ENCODE measurements at places on chromosomes 16 and 17.

GRCh38 chr17:76726776-76727718 is at the start of gene METTL23:
Gene METTL23, plus strand, starts transcription at chr17:76726839. Its CDS starts 2,872 bp downstream, at chr17:76729711.
- peak; percentile 64 for DNase-seq

DNA sequence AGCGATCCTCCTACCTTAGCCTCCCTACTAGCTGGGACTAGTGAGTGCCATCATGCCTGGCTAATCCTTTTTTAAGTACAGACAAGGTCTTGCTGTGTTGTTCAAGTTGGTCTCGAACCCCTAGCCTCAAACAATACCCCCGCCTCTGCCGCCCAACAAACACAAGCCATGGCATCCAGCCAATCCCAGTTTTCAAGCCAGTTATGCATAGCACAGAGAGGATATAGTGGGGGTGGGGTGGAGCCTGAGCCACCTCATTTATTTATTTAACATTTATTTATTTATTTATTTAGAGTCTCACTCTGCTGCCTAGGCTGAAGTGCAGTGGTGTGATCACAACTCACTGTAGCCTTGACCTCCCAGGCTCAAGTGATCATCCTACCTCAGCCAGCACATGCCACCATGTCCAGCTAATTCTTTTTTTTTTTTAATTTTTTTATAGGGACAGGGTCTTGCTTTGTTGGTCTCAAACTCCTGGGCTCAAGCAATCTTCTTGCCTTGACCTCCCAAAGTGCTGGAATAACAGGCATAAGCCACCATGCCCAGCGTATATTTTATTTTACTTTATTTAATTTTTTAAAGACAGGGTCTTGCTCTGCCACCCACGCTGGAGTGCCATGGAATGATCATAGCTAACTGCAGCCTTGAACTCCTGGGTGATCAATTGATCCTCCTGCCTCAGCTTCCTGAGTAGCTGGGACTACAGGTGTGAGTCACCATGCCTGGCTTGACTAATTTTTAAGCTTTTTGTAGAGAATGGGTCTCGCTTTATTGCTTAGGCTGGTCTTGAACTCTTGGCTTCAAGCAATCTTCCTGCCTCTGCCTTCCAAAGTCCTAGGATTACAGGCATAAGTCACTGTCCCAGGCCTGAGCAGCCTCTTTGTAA is 26.2 kb upstream of the KLHL11 start:
- no peak for DNase-seq

DNA sequence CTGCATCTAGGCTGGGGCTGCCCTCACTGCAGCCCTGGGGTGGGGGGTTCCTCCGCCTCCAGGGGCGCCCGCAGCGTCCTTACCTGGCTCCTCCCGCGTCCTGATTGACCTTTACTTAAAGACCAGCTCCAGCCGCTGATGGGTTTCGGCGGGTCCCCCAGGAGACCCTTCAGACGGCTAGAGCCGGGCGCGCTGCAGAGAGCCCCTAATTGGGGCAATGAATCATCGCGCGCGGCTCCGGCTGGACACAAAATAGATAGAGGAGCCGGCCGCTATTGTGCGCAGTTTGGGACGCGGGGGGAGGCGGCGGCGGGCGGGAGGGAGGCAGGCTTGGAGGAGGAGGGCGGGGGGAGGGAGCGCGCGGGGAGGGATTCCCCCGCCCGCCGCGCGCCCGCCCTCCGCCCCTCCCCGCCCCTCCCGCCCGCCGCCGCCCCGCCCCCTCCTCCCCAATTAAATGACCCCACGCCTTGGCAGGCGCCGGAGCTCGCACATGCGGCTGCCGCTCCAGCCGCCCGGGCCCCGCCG is 56.5 kb upstream of the CIBAR2 start:
- DNase-seq, result no peak

- no peak for DNase-seq
Observed at GRCh38 chr17:39767147-39767546, 29.4 kb downstream of the GRB7 start.

DNA sequence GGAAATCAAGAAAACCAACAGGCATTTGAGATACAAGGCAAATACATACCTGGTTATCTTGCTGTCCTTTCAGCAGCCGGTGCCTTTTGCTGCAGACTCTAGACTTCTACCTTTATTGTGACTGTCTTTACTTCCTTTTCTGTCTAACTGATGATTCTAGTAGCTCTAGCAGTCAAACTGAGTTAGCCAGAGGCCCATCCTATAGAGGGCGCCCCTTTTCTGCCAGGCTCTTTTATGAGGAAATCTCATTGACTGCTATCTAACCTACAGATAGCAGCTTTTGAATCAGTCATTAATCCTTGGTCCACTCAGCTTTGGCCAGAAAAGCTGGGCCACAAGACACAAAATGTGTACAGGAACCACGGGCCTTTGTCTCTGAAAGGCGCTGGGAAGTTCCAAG is 87.5 kb upstream of the WSB1 start:
- no peak for DNase-seq

DNA sequence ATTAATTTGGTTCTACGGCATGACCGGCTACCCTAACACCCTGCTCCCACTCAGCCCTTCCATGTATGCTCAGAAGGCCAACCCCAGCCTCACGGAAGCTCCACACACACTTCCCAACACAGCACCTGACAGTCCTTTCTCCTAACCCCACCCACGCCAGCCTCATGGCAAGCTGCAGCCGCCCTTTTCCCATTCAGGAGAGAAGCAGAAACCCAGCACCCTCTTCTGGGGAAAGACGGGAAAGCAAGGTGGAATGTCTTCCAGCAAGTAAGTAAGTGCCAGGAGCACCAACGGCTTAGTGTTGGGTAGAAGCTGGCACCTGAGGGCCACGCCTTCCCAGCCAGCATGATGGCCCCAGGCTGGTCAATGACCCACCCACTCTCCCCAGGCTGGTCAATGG is 32.1 kb downstream of the ABR start:
- DNase-seq, result no peak

Measured in activated T-cell treated with anti-CD3 and anti-CD28 coated beads for 1 hour (primary cell).